ENCODE measurements at places on chromosomes 16 and 17. TPM values are rescaled to one million over a fixed set of nuclear protein-coding genes. Genes with fewer than 3 reads are reported as not detected.
A peak's percentile ranks its signal among the peaks of the same experiment; 100 is the strongest.

DNA sequence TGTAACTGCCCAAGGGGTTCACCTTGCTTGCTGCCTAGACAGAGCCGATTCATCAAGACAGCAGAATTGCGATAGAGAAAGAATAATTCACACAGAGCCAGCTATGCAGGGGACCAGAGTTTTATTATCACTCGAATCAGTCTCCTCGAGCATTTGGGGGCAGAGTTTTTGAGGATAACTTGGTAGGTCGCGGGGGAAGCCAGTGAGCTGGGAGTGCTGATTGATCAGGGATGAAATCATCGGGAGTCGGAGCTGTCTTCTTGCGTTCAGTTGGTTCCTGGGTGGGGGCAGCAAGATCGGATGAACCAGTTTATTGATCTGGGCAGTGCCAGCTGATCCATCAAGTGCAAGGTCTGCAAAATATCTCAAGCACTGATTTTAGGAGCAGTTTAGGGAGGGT lies 9.1 kb downstream of the ITGAM start:
- no peak for DNase-seq

GRCh38 chr16:19767497-19767896 lies 49.4 kb downstream of the IQCK start:
- no peak for DNase-seq

DNA sequence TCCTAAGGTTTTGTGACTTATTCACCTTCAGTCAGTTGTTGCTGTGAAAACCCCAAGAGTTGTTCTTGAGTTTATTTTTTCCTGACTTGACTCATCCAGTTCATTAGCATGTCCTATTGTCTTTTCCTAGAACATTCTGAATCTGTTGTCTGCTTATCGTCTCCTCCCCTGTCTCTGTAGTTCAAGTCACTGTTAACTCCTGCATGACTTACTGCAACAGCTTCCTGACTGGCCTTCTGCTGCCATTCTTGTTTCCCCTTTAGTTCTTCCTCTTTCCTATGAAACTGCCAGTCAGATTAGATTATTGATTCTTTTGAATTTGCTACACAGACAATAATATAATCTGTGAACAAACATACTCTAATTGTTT lies 161.5 kb downstream of the FTO start:
- no peak for DNase-seq

- DNase-seq = no peak
These were observed 60.1 kb downstream of the TK2 start for GRCh38 chr16:66489818-66490217.

GRCh38 chr17:373613-374230 lies 21.1 kb upstream of the RPH3AL start:
- peak; percentile 51 for DNase-seq

- DNase-seq = no peak
These were observed at the start of gene NPTX1 for GRCh38 chr17:80475910-80476876. Gene NPTX1, minus strand, starts transcription at chr17:80476607. Its CDS starts 161 bp downstream, at chr17:80476446.

DNA sequence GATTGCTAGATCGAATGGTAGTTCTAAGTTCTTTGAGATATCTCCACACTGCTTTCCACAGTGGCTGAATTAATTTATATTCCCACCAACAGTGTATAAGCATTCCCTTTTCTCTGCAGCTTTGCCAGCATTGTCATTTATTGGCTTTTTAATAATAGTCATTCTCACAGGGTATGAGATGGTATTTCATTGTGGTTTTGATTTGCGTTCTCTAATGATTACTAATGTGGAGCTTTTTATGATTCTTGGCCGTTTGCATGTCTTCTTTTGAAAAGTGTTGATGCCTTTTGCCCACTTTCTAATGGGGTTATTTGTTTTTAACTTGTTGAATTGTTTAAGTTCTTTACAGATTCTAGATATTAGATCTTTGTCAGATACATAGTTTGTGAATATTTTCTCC lies 36.5 kb upstream of the BCAS3 start:
- no peak for DNase-seq

DNA sequence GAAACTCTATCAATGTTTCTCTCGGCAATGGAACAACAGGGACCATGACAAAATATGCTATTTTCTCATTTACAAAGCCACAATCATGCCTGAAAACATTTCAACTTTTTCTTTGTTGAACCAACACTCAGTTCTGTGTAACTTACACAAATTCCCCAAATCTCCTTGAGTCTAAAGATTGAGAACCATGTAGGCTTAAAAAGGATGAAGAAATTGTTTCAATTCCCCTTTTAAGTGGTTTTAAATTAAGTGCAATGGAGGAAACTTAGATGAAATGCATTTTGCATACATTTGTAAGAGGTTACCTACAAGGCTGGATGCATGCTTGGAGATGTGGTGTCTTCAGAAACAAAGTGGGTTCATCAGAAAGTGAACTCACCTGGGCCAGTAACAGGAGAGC lies 566.4 kb upstream of the CDH11 start:
- DNase-seq = no peak

DNA sequence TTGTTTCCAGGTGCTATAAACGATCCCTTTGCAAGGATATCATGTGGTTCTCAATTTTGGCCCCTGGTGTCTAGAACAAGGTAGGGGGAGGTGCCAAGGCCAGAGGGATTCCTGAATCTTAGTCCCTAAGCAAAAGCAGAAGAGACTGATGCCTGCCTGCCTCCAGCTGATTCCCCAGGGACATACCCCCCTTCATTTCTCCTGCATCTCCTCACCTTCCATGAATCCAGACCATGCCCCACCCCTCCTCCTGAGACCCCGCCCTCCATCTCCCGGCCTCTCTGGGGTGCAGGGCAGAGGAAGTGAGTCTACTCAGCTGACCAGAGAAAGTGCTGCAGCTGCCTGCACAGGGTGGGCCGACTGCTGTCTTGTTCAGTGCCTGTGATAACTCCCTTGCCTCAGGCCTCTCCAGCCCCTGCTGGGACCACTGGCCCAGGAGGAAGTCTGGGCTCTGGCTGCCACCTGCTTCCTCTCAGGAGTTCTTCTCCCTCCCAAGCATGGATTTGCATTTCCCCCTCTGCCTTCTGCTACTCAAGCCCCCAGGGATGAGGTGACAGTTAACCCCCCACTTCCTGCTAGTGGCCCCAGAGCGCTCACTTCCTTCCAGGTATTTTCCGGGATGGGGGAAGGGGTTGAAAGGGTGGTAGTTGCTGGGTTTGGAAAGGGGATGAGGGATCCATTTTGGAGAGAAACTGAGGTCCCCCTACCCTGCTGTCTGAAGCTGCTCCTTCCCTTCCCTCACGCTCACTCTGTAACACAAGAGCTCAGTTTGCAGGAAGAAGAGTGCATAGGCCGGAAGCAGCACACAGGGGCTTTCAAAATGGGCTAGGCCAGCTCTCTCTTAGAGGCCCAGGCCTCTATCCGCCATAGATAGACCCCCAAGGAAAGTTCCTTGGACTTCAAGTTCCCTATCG lies 10.5 kb upstream of the TSPOAP1 start:
- peak; percentile 79 for DNase-seq

DNA sequence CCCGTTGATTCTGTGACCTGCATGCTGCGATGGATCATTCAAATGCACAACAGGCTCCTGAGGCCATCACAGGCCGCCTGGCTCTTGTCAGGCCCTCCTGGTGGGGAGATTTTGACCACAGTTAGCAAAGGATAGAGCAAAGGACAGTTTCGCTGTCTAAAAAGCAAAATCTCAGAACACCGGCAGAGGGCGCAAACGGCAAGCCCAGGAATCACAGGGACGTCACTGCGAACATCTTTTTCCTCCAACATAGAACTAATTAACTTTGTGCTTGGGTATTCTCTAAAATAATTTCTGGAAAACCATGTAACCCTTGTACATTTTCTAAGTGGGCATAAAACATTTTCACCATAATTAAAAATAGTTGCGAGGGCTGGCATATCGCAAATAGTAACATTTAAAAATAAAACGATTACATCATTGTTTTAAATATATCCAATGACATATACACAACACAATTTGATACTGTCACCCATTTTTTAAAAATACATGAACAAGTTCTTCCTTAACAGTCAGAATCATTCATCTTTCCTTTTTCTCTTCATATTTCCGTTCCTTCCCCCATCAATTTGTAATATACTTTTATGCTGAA lies 19.7 kb upstream of the SLC47A1 start:
- DNase-seq = peak; percentile 57

DNA sequence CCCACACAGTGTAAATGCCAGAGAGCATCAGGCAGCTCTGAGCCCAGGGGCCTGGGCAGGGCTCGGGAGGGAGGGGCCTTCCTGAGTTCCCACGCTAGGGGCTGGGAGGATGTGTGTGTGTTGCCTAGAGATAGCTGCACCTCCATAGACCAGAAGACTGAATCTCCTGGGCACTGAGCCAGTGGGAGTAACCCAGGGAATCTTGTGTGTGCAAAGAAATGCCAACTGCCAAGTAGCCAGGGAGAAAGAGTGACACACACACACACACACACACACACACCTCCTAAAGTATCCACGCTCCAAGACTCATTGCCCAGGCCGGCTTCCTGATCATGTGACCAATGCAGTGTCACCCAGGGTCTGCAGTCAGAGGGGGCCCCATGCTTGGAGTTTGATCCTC lies 166.2 kb upstream of the RPL38 start:
- peak; percentile 62 for DNase-seq

GRCh38 chr17:5758651-5759050 lies 174.3 kb upstream of the NLRP1 start:
- DNase-seq = no peak

DNA sequence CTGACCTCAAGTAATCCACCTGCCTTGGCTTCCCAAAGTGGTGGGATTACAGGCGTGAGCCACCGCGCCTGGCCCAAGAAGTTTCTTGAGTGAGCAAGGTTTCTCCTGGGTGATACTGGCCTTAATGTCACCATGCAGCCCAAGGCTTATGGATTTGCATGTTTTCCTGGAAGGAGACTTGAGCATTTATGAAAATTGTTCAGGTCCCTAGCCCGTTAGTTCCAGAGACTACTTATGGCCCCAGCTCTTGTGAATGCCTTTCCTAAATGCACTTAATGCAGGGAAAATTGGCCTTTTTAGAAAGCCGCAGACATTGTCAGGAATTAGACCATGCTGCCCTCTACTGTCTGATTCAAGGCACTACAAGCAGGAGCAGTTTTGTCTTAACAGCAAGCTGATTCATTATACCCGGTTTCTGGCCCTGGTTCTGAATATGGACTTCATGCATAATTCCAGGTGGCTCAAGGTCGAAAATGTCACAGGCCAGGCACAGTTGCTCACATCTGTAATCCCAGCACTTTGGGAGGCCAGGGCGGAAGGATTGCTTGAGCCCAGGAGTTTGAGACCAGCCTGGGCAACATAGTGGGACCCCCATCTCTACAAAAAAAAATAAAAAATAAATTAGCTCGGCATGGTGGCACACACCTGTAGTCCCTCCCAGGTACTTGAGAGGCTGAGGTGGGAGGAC lies 91.3 kb downstream of the SNX29 start:
- peak; percentile 81 for DNase-seq

DNA sequence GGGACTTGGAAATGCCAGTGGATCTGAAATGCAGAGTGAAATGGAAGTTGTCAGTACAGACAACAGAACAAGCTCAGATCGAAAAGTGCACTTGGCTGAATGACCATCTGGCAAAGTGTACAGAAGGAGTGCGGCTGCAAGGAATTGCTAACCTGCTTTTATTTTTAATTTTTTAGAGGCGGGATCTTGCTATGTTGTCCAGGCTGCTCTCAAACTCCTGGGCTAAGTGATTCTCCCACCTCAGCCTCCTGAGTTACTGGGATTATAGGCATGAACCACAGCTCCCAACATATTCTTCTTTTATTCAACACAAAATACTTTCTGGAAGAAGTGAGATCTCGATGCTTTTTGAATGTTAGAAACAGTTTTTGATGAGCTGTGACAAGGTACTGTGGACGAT lies 3.6 kb downstream of the LRRC59 start:
- DNase-seq = no peak

DNA sequence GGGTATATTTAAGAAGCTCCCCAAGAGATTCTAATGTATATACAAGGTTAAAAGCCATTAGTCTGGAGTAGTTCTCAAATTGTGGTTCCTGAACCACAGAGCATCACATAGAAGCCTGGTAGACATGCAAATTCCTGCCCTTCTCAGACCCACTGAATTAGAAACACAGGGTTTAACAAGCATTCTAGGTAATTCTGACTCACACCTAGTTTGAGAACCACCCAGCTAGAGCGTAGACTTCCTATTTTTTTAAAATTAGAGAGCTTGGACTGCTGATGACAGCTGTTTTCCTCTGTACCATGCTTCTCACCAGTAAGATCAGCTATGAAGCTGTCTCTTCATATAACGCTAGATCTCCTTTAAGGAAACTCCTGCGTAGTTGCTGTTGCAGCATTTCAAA lies 50.6 kb downstream of the HS3ST3B1 start:
- DNase-seq = no peak

GRCh38 chr17:17022011-17022410 lies 20.2 kb upstream of the MPRIP start:
- DNase-seq = no peak

DNA sequence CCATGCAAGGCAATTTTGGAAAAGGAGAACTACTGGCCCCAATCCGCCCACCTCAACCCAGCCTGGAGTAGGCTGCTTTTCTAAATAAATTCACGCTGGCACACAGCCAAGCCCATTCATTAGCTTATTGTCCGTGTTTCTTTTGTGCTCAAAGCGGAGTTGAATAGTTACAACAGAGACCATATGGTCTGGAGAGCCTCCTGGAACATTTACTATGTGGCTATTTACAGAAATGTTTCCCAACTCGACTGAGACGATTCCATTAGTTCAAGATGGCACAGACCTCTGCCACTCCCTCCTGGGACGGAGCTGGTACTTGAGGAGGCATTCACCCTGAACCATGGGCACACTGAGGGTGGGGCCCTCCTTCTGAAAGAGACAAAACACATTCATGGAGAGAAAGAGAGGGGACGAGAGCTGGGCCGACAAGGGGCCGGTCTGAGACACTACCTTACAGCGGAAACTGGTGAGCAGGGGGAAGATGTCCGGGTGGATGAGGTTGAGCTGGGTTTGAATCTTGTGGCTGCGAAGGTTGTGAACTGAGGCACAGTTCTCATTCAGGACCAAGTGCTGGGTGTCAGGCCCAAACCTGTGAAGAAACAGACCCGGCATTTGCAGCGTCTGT lies 15.7 kb downstream of the ELAC2 start:
- DNase-seq = no peak

GRCh38 chr17:50353600-50354195 lies 7.8 kb downstream of the XYLT2 start:
- no peak for DNase-seq

DNA sequence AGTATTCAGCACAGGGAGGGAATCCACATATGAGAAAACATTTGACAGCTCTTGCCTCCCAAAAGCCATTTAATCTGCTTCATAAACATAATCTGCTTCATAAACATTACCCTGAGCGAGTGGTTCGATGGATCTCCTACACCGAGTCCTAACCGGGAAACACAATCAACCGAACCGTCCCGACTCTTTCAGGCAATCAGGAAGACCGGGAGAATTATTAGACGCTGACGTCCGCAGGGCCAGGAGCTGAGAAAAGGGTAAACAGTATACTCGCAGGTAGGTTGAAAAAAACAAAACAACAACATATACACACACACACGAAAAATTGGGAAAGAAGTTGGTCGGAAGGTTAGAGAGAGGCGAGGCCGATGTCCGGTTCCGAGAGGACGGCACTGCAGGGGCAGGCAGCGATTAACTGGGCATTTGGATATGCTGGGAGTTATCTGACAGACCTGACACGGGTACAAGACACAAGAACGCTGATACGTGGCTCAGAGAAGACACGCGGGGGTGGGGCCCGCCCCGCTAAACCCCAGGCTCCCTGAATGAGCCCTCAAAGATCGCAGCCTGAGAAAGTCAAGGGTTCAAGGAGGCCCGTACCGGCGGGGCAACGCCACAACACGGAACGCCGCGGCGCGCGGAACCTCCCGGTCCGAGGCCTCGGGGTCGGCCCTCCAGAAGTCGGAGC lies 585 bp downstream of the AP1G1 start:
- DNase-seq = no peak

The CLEC10A gene
- 9.5 TPM for total RNA-seq

The CAMKK1 gene
- 5.8 TPM for total RNA-seq

The KRT222 gene
- total RNA-seq = 0.58 TPM

The SLC16A11 gene
- 3.3 TPM for total RNA-seq

The ENO3 gene
- 246 TPM for total RNA-seq

The CCL16 gene
- not detected for total RNA-seq
